ENCODE measurements at places on chromosomes 2 and 18.

DNA sequence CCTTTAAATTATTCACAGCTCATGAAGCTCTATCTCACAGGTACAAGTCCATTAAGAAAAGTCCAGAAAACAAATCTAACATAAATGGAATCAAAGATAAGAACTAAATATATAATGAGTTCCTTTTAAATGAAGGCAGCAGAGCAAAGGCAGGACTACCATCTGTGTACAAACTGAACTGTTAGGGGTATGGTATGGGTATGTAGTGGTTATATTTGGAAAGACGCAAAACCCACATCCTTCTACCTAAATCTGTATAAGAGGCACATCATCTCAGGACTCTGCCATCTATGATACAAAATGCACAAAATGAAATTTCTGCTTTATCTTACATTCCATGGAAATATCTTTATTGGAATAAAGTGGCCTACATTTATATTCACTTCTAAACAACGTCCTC, 59.9 kb downstream of the PDE11A start:
- DNase-seq = no peak
- no peak overlapping the region for H3K4me3 ChIP-seq
- H3K27ac ChIP-seq = no peak overlapping the region
- H3K4me1 ChIP-seq = no peaks in the 10 kb centered on the region

GRCh38 chr2:176268976-176269318, 295 bp upstream of the MTX2 start:
- no peaks in the 10 kb centered on the region for H3K36me3 ChIP-seq
- H3K4me1 ChIP-seq = peaks cover 6% of the 10 kb centered on the region
- H3K27me3 ChIP-seq = no peaks in the 10 kb centered on the region
- H3K4me3 ChIP-seq = peak overlapping the region; percentile 92
- peak overlapping the region; percentile 54 for H3K27ac ChIP-seq

DNA sequence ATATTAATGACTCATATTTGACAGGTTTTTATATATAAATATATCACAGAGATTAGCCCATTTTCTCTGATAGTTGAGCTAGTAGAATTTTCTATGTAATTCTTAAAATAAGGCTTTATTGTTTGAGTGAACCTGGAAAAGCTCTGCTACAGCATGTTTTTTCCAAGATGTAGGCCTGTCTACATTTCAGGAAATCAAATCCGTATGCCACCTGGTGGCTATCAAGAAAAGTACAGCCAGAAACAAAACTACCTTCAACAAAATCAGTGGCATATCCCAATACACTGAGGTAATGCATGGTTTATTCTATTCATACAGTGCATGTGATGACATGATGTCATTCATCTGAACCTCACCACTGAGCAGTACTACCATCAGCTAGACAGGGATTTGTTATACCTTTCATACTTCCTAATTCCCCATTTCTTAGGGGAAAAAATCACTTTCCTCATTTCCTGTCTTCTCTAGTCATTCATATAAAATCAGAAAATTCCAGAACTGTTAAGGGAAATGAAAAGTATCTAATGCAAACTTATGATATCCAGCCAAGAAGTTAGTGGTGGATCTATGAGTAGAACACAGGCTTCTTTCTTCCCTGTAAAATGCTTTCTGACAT, 310.4 kb upstream of the SYT4 start:
- H3K27ac ChIP-seq = no peak overlapping the region
- no peaks in the 10 kb centered on the region for H3K27me3 ChIP-seq
- no peak for DNase-seq
- no peaks in the 10 kb centered on the region for H3K36me3 ChIP-seq

DNA sequence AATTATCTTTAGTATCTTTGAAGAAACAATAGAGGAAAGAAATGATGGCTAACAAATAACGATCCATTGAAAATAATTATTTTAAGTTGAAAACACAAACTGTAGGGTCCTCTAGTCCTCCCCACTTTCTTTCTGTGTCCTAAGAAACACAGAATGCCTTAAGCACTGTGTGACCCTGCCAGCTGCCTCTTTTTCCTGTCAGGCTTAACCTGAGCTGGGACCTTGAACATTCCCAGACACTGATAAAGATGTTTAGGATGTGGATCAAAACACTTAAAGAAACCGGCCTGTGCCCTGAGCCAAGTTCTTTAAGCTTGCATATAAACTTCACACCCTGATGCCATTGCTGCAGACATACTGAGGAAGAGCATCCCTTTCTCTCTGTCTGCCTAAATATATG, 755.4 kb upstream of the VRK2 start:
- DNase-seq = no peak
- no peaks in the 10 kb centered on the region for H3K36me3 ChIP-seq
- H3K27me3 ChIP-seq = no peaks in the 10 kb centered on the region

DNA sequence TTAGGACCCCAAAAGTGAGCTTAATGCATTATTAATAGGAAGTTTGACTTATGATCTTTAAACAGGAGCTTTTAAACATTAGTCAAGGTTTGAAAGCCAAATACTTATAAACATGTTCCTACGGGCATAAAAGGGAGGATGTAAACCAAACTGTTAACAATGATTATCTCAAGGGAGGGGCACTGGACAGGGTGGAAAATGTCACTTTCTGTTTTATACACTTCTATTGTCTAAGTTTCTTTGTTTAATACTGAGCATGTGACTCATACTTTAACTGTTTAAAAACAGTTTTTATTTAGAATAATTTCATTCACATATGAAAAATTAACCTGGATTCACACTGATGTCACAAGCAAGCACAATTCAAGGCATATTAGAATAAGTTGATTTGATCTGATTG, 18.3 kb upstream of the ITGA6 start:
- peaks cover 2% of the 10 kb centered on the region for H3K4me1 ChIP-seq
- H3K27ac ChIP-seq = no peak overlapping the region
- H3K4me3 ChIP-seq = no peak overlapping the region

DNA sequence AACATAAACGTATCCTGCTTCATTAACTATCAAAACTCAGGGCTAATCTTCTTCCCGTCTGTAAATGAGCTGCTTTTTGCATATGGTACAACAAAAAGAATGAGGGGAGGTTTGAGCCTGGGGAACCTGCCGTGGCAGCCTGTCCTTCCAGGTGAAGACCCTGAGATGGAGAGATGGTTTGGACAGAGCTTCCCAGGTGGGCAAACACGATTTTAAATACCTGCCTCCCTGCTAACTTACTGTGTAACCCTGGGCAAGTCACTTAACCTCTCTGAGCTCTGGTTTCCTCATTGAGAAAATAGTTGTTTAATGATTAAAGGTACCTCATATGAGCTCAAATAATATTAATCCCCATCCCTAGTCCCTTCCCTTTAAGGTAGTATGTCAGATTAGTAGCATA, 9.0 kb downstream of the EMX1 start:
- H3K36me3 ChIP-seq = no peaks in the 10 kb centered on the region
- no peaks in the 10 kb centered on the region for H3K4me1 ChIP-seq
- peaks cover 11% of the 10 kb centered on the region for H3K27me3 ChIP-seq
- DNase-seq = no peak

DNA sequence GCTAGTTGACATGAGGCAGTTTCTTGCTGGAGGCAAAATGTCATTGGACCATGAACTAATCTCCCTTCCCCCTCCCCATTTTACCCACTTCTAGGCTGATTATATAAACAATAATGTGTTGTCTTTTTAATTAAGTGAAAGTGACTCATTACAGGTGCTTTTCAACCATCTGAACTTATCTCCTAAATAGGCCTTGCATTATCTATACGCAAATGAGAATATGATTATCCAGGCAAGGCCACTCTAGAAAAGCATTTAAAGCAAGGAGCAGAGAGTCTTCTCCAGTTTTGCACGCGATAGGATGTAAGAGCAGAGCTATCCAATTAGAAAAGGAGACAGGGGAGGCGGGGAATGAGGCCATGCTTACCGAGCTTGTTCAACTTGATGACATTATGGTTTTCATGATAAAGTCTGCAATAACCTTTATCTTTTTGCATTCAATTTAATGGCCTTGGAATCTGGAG, 286.1 kb upstream of the SIX3 start:
- no peak overlapping the region for H3K27ac ChIP-seq
- peaks cover 5% of the 10 kb centered on the region for H3K4me1 ChIP-seq
- no peaks in the 10 kb centered on the region for H3K36me3 ChIP-seq
- H3K4me3 ChIP-seq = no peak overlapping the region
- no peaks in the 10 kb centered on the region for H3K27me3 ChIP-seq

DNA sequence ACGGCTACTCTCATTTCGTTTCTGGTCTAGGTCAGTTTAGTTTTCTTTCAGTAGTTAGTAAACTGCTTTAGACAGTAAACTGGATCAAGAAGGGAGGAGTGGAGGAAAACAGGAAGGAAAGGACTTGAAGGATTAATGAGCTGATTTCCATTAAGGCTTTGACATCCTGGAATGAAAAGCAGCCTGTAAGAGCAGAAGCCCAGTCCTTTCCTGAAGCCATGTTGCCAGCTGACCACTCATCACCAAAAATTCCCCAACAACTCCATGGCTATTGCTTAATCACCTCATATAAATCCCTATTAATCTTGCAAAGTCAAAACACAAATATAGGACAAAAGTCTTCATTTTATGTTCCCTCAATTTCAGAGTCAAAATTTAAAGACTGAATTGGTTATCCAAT, 113.7 kb upstream of the ZFP36L2 start:
- H3K4me1 ChIP-seq = peaks cover 71% of the 10 kb centered on the region
- DNase-seq = no peak
- H3K36me3 ChIP-seq = no peaks in the 10 kb centered on the region
- H3K4me3 ChIP-seq = no peak overlapping the region
- H3K27ac ChIP-seq = peak overlapping the region; percentile 83
- H3K27me3 ChIP-seq = no peaks in the 10 kb centered on the region

DNA sequence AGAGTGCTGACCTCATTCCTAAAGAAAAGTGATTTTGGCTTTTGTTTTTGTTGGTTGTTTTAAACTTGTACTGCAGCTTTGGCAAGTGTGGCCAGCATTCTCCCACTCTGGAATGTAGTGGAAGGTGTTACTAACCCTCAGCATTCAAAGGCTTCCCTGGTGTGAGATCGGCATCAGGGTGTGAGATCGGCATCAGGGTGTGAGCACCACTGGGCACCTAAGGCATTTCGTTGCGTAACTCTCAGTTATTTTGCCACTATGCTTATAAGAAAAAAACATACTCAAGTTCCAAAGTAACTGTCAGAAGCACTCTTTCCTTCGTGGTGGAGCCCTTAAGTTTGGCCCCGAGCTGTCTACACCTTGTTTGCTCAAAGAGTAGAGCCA, 1.7 kb downstream of the CYBRD1 start:
- peak overlapping the region; percentile 98 for H3K27ac ChIP-seq
- no peaks in the 10 kb centered on the region for H3K27me3 ChIP-seq
- H3K36me3 ChIP-seq = no peaks in the 10 kb centered on the region
- peak overlapping the region; percentile 98 for H3K4me3 ChIP-seq
- peaks cover 7% of the 10 kb centered on the region for H3K4me1 ChIP-seq
- no peak for DNase-seq

DNA sequence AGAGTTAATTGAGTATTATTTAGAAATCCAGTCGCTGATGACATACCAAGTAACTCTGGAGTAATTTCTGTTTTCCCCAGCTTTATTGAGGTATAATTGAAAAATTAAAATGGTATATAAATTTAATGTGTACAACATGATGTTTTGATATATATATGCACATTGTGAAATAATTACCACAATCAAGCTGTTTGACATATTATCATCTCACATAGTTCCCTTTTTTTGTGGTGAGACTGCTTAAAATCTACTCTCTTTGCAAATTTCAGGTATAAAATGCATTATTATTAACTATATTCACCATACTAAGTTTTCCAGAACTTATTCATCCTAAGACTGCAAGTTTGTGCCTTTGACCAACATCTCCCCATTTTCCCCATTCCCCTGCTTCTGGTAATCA, 25.0 kb upstream of the SPAG16 start:
- H3K27me3 ChIP-seq = no peaks in the 10 kb centered on the region
- no peaks in the 10 kb centered on the region for H3K4me1 ChIP-seq
- H3K27ac ChIP-seq = no peak overlapping the region
- no peak overlapping the region for H3K4me3 ChIP-seq
- DNase-seq = no peak

DNA sequence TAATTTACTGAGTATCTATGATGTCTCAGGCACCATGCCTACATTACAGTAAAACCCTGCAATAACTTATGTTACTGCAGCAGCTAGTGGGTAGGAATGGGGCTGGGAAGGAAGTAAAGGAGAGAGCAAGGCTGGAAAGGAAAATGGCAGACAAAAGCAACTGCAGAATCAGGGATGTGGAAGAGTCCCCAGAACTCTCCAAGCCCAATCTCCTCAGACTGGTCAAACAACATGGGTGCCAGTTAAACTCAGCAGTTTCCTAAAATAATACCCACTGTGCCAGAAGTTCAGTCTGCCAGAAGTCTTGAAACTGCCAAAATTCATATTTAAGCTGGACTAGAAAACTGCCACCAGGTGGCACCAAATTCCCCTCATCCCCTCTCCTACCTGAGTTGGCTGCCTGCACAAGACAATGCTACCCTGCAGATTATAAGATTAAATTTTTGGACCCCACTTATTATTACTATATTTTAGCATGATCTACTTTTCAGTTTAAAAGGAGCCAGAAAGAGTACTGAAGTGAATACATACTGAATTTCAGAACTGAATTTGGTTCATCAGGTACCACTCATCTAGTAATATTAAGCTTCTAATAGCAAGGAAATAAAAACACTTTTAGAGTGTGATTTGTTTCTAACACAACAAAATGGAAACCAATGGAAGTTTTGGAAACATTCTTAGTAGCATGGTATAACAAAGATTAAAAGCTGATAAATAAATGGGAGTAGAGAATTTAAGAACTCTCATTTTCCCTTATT, 86.8 kb upstream of the DNER start:
- H3K27ac ChIP-seq = no peak overlapping the region
- DNase-seq = peak; percentile 4
- H3K36me3 ChIP-seq = peaks cover 5% of the 10 kb centered on the region
- H3K4me1 ChIP-seq = peaks cover 20% of the 10 kb centered on the region
- no peaks in the 10 kb centered on the region for H3K27me3 ChIP-seq

GRCh38 chr18:61876899-61877298, 15.9 kb downstream of the RNF152 start:
- H3K4me1 ChIP-seq = no peaks in the 10 kb centered on the region
- H3K4me3 ChIP-seq = no peak overlapping the region
- no peaks in the 10 kb centered on the region for H3K36me3 ChIP-seq

- DNase-seq = no peak
- no peaks in the 10 kb centered on the region for H3K36me3 ChIP-seq
- no peaks in the 10 kb centered on the region for H3K27me3 ChIP-seq
- H3K4me1 ChIP-seq = peaks cover 37% of the 10 kb centered on the region
These were observed 78.3 kb upstream of the SETBP1 start for GRCh38 chr18:44602380-44602779.

DNA sequence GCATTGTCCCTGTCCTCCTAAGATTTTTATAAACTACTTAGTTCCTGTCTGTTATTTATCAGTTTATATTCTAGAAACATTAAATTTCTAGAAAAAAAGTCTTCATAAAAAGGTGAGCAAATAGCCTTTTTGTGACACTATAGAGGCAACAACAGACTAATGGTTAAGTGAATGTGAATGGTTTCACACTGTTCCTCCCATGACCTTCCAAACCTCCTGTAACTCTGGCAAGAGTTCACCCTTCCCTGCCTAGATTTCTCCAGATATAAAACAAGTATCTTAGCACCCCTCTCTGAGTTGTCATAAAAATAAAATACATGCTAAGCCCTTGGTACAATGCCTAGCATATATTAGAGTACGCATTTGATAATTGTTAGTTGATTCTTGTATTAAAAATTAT, 29.2 kb downstream of the COBLL1 start:
- DNase-seq = no peak
- H3K4me1 ChIP-seq = peaks cover 72% of the 10 kb centered on the region
- H3K27ac ChIP-seq = no peak overlapping the region
- H3K4me3 ChIP-seq = no peak overlapping the region
- H3K27me3 ChIP-seq = no peaks in the 10 kb centered on the region
- H3K36me3 ChIP-seq = no peaks in the 10 kb centered on the region
